ENCODE measurements at places on chromosomes 6 and 20.
A peak's percentile ranks its signal among the peaks of the same experiment; 100 is the strongest.

DNA sequence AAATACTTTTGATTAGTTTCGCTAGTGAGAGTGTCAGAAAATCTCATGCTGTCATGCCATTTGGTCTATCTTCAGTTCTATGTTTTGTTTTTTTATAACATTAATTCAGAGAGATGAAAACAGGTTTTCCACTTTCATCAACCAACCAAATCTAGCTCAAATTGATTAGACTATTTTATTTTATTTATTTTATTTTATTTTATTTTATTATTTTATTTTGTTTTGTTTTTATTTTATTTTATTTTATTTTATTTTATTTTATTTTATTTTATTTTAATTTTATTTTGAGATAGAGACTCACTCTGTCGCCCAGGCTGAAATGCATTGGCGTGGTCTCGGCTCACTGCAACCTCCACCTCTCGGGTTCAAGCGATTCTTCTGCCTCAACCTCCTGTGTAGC lies 1391.0 kb upstream of the ADGRB3 start:
- DNase-seq: no peak

DNA sequence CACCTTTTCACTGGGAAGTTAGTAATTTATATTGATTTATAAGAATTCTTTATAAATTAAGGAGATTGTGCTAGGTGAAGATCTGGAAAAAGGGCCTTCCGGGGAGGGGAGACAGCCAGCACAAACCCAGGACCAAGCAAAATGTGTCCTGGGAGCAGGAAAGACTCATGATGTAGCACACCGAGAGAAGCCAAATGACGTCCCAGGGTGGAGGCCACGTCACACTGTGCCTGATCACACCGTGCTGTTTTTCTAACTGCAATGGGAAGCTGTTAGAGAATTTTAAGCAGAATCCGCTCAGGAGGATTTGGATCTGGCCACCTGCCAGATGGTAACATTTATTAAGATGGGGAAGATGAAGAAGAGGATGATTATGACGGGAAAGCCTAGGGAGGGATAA lies 72.7 kb upstream of the AKAP12 start:
- DNase-seq: no peak

DNA sequence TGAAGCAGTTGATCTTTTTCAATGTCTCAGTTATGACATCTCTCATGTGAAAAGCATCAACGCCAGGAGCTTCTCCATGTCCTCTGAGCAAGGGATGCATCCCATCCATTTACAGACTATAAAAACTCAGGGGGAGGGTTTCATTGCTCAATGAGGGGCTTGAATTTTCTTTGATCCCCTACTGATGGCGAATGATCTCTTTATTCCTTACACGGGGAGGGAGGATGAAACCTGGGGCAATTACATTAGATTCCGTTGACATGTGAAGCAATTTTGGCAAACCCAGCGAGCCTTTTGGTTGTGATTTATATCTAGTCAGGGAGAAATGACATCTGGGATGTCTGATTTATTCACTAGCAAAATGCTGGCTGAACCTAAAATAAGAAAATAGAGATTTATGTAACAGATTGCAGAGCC lies 268.9 kb downstream of the HIVEP2 start:
- no peak for DNase-seq

GRCh38 chr20:64155258-64156135 lies 8.8 kb upstream of the MYT1 start:
- no peak for DNase-seq

DNA sequence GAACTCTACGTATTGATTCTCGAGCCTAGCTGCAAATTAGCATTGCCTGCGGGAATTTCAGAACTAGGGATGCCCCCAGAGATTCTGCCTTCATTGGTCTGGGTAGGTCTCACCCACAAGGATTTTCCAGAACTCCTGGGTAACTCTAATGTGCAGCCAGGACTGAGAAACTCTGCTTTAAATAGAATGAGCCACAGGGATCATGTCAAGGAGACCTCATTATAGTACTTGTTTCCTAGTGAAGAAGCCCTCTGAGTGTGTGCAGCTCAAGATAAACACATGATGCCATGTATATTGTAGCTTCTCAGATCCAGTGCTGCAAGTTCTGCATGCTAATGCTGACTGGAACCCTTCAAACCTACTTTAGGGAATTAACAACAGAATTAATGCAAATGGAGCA lies 179.2 kb downstream of the PHACTR1 start:
- no peak for DNase-seq

DNA sequence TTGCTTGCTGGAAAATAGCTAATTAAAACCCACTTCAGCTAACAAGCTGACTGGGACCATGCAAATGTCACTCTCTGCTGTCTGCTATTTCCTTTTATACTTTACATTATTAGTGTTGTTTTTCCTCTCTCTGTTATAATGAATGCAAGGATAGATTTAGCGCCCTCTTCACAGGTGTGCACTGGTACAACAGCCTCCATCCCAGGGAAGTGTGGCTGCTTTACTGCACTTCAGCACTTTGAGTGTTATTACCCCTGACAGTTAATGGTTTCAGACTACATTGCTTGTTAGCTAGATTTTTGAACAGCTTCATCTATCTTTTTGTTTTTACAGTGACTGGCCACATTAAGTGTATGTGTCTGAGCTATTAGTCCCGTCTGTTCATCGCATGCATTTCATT lies 405.7 kb downstream of the RNF144B start:
- DNase-seq: no peak

- peak; percentile 85 for DNase-seq
Observed at GRCh38 chr6:157822245-157823000, 623 bp upstream of the SNX9 start.
